NCI-H187 treated with DMSO at 0.1 percent for 48 hours (cell line): ENCODE measurements at places on chromosomes 16 and 17.

GRCh38 chr16:1031666-1032065 is 40.9 kb upstream of the SSTR5 start:
- no peak for DNase-seq

GRCh38 chr16:2095315-2095853 is 40.3 kb downstream of the PKD1 start:
- DNase-seq = no peak

DNA sequence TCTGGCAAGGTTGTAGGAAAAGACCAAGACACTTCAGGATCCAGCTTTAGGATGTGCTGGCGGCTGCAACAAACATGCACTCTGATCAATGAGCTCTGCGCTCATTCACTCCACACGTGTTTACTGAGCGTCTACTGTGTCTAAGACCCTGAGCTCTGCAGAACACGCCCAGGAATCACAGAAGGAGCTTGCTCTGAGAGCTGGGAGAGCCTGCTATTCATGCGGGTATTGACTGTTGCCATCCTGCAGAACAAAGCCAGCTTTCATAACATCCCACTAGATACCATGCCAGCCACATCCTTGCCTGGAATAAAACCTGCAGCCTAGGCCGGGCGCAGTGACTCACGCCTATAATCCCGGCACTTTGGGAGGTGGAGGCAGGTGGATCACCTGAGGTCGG is 44.1 kb downstream of the NXN start:
- DNase-seq = no peak

GRCh38 chr16:85923153-85924021 is 24.4 kb downstream of the IRF8 start:
- DNase-seq = no peak

DNA sequence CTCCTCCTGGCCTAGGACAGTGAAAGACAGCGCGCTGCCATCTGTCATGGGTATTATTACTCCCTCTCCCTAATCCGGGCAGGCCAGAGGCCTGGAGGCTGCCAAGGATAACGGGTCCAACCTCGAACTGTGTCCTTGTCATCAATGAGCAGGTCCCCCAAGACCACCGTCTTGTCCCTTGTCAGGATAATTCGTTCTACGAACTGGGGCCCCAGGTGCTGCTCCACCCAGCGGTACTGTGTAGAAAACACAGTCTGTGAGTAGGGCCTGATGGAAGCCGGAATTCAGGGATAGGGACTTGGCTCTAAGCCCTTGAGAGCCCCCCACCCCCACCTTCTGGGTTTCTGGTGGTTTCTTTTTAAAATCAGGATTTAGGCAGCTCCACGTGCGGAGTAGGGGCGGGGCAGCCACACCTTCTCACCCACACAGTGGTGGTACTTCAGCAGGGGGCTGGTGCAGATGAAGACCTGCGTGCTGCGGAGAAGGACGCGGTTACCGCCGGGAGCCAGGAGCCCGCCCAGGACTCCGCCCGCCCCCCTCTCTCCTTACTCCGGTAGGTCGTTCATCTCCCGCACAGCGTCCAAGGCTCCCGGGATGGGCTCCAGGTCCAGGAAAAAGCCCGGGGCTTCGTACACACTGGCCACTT is 787 bp downstream of the NT5C start:
- DNase-seq = no peak

DNA sequence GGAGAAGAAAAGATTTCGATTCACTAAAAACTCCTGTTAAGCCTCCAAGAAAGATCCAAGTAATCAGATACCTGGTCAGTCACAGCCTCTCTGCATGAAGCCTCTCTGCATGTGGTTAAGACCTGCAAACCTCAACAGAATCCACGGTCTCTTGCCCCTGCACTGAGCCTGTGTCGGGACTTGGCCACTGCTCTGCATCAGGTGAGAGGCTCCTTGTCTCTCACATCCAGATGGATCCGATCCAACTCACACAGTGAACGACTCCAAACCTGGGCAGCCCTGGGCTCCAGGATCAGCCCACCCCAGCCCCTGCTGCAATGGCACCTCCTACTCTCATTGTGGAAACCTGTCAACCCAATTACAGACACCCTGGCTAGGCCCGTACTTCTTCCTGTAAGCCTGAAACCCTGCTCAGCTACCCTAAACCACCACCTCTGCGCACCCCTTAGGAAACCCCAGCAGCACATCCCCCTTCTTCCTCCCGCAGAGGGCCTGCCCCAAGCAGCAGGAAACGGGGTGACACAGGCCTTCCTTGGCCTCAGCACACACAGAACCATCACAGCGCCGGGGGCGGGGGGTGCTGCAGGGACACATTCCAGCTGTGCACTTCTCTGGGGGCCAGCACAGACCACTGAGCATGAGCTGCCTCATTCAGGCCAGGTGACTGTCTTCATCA is 129.5 kb downstream of the ANKRD11 start:
- no peak for DNase-seq

GRCh38 chr16:67666032-67666551 is 458 bp downstream of the ENKD1 start:
- no peak for DNase-seq

GRCh38 chr16:15587152-15587825 is 55.7 kb downstream of the MARF1 start:
- DNase-seq = no peak

GRCh38 chr17:59221159-59221847 is 992 bp downstream of the GDPD1 start:
- no peak for DNase-seq

GRCh38 chr16:2675714-2676113 is 6.6 kb upstream of the KCTD5 start:
- no peak for DNase-seq

DNA sequence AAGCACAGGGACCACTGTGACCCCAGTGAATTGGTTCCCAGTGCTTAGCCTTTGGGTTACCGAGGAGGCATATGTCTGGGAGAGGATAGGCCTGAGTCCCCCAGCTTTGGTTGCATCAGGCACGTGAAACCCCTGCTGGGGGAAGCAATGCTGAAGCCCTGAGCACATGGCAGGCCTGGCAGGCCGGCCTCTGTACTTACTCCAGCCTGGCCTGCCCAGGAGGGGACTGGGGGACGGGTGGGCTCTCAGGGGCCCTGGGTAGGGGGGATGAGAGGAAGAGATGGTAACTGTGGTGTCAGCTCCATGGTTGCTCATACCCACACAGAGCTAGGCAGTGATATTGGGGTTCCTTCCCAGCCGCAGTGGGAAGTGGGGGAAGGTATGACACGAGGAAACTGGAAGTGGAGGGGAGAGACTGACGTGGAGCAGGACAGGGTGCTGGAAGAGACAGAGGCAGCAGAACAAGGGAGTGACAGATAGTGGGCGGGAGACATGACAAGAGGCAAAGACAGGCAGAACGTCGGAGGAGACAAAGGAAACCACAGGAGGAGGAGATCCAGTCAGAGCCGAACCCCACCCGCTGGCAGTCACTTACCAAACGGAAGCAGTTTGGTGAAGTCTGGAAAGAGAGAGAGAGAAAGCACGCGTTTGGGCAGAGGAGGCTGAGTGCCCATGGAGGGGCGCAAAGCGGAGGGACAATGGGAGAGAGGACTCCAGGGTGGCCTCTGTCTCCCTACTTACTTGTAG is 9.1 kb downstream of the TMEM208 start:
- DNase-seq = no peak

- DNase-seq = no peak
Observed at GRCh38 chr16:649631-650030, 466 bp downstream of the WDR90 start.

DNA sequence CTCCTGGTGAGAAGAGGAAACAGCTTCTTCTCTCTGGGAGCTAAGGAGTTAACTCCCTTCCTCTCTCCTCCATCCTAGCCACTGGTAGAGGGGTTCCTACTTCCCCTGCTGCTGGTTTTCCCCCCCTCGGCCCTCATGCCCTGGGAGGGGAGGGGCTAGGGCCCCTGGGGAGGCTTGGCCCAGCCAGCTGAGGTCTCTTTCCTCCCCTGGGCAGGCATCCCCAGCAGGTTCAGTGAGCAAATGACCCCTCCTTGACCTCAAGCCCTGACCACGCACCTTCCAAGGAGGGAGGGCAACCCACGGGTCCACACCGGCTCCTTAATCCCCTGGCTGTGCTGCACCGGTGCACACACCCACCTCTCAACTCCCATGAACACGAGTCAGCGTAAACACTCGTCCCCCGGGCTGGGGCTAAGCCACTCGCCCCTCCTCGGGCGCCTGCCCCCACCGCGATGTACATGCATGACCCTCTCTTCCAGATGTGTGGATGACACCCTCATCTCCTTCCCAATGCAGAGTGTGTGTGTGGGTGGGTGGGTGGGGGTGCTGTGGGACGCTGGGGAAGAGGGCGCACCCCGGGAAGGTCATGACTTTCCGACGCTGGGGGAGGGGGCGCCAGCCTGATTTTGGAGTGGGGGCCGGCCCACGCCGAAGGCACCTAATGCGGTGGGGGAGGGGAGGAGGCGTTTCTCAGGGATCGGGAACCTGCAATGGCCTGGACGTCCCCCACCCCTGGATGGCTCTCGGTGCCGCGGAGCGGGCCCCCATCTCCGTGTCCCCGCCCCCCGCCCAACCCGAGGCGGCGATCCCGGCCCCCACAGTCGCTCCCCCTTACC is 33.7 kb downstream of the SRCIN1 start:
- DNase-seq = no peak

GRCh38 chr16:58042886-58043515 is 17.4 kb downstream of the MMP15 start:
- no peak for DNase-seq

GRCh38 chr16:51382211-51382610 is 231.1 kb upstream of the SALL1 start:
- DNase-seq = no peak

DNA sequence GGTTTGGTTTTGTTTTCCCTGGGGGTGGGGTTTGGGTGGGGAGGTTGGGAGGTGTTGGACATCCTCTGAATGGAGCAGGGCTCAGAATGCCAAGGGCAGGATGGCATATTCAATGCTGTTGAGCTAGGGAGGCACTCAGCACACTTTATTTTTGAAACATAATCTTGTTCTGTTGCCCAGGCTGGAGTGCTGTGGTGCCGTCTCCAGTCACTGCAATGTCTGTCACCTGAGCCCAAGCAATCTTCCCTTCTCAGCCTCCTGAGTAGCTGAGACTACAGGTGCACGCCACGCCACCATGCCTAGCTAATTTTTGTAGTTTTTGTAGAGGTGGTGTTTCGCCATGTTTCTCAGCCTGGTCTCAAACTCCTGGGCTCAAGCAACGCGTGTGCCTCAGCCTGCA is 186.1 kb downstream of the RPTOR start:
- peak; percentile 53 for DNase-seq

DNA sequence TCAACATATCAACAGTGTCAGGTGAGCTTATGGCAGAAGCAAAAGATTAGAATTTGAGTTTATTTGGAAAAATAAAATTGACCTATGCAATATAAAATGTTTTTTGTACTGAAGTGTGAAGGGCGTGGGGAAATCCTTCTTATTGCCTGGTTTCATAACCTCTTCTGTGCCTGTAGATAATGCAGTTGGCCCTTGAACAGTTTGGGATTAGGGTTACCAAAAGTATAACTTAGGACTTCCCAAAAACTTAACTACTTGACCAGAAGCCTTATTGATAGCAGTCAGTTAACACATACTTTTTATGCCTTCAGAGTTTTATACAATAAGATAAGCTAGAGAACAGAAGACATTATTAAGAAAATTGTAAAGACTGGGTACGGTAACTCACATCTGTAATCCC is 66.0 kb downstream of the TMC6 start:
- no peak for DNase-seq

DNA sequence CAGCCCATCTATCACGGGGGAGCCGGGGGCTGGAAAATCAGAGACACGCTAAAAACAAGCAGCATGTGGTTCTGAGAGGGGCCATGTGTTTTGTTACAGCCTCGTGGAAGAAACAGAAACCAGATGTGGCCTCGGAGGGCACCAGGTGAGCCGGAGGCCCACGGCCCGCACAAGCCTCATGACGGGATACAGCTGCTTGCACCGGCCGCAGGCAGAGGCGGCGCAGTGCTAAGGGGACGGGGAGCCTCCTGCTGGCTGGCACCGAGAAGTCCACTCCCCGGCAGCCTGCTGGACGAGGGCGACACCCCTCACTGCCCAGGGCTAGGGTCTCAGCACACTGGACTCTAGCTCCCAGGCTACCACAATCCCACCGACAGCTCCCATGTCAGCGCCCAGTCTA is 19.2 kb downstream of the NDUFAF8 start:
- DNase-seq = no peak

GRCh38 chr16:57637424-57637823 is 9.0 kb downstream of the ADGRG1 start:
- no peak for DNase-seq

- DNase-seq = no peak
Observed at GRCh38 chr17:30395398-30396022, 16.8 kb downstream of the CPD start.

- no peak for DNase-seq
Observed at GRCh38 chr16:9525037-9525436, 433.6 kb downstream of the HAPSTR1 start.

GRCh38 chr16:82440336-82440735 is 186.4 kb upstream of the CDH13 start:
- no peak for DNase-seq

GRCh38 chr16:15699819-15700218 is 49.8 kb downstream of the NDE1 start:
- no peak for DNase-seq

- DNase-seq = no peak
Observed at GRCh38 chr17:82866590-82867191, 26.9 kb upstream of the ZNF750 start.

DNA sequence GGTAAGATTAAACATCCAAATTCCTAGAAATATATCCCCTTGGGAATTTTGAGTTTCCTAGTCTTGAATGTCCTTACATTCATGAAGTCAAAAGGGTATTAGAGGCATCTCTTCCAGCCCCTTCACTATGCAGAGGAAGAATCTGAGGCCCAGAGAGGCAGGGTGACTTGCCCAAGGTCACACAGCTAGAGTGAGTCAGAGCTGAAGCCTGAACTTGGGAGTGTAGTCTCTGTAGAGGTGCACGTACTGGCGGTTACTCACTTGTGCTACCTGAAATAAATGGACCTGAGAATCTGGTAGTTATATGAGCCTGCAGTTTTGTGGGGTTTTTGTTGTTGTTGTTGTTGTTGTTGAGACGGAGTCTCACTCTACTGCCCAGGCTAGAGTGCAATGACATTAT is 164.0 kb downstream of the XYLT1 start:
- DNase-seq = no peak

DNA sequence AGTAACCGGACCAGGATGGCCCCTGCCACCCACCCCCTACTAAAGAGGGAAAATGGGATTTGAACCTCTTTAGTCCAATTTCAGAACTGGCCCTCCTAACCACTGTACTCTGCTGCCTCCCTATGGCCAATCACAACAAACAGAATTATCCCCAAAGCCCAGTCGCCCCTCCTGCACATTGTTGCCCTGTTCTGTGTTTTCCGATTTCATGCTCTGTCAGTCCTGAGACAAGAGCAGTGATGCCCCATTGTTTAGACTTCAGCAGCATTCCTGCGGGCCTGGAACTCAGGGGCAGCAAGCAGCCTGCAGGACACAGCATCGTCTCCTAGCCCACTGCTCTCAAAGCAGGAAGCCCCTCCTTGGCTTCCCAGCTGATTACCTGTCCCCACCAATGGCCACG is 20.5 kb upstream of the KLHL11 start:
- no peak for DNase-seq

- DNase-seq = no peak
Observed at GRCh38 chr16:75566758-75567255, 628 bp downstream of the GABARAPL2 start.
